ENCODE measurements at places on chromosomes 7 and 10.

DNA sequence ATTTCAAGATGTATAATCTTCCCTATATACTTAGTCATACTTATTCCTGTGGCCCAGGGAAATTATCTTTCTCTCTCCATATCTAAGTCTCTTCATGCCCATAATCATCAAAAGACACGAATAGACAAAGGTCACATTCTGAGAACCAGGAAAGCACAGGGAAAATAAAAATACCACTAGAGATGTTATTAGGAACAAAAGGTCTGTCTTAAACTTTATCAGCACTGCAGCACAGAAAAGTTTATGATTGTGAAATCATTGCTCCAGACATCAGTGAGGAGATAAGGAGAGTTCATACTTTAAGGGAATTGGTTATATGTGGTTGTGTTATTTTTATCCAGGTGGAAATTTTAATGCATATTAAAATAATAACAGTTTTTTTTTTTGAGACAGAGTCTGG, 974.6 kb upstream of the CELF2 start:
- no peak for DNase-seq

- DNase-seq = no peak
Measured at GRCh38 chr10:120609006-120609405, 152.0 kb downstream of the PLPP4 start.

- DNase-seq = peak; percentile 63
Measured at GRCh38 chr10:23439961-23440889, 1.4 kb downstream of the OTUD1 start.

GRCh38 chr7:83468251-83468739, 180.6 kb downstream of the SEMA3E start:
- peak; percentile 52 for DNase-seq

DNA sequence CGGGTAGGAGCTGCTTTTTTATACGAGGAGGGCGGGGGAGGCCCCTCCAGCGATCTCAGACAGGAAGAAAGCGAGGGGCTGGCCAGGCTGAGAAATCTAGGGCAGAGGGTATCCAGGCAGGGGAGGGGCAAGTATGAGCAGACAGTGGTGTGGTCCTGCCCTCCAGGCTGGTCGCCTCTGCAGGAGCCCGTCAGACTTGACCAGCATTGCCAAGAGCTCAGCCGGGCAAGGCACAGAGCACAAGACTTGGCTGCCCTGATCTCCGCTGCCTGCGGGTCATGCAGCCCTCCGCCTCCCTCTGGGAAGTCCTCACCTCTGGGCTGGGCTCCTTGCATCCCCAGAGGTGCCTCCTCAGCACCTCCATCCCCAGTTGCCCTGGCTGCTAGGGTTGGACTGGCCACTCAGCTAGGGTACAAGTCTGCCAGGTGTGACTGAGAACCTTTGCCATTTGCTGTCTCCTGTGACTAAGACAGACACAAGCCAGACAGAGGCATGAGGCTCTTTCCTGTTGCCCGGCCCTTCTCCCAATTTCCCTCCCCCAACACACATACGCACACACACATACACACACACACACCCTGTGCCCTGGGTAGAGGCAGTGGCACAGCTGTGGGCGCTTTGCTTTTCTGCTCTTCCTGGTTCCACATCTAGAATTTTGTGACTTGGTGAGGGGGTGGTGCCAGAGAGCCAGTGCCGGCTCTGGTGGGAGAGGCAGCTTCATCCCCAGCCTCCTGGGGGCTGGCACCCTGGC, 59.1 kb upstream of the PPIF start:
- DNase-seq = no peak

DNA sequence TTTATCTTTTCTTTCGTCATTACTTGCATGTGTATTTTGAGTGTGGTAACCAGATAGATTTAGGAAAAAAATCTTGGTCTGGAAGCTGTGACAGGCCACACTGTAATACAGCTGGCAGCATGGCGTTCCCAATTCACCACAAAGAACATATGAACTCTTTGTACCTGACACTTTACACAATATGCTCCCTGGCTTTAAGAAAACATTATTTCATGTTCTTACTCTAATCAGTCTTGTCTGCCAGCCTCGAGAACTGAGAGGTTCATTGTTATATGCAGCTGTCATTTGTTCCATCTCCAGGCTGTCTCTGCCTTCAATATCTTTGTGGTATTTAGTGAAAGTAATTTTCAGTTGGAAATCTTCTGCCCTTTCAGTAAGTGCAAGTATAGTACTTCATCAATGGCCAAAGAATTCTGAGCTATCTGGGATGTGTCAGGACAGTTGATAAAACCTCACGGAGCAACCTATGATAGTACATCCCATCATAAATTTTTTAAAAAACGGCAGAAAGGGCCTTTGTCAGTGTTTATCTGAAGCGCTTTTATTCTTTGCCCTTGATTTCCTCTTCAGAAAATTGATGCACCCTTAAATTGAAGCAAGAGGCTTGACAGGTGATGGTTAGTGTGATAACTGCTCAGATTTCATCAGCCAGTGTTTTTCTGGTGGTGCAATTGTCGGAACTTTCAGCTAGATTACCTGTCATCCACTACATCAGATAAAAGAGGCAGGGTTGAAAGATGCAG, 146.3 kb upstream of the SP8 start:
- no peak for DNase-seq

DNA sequence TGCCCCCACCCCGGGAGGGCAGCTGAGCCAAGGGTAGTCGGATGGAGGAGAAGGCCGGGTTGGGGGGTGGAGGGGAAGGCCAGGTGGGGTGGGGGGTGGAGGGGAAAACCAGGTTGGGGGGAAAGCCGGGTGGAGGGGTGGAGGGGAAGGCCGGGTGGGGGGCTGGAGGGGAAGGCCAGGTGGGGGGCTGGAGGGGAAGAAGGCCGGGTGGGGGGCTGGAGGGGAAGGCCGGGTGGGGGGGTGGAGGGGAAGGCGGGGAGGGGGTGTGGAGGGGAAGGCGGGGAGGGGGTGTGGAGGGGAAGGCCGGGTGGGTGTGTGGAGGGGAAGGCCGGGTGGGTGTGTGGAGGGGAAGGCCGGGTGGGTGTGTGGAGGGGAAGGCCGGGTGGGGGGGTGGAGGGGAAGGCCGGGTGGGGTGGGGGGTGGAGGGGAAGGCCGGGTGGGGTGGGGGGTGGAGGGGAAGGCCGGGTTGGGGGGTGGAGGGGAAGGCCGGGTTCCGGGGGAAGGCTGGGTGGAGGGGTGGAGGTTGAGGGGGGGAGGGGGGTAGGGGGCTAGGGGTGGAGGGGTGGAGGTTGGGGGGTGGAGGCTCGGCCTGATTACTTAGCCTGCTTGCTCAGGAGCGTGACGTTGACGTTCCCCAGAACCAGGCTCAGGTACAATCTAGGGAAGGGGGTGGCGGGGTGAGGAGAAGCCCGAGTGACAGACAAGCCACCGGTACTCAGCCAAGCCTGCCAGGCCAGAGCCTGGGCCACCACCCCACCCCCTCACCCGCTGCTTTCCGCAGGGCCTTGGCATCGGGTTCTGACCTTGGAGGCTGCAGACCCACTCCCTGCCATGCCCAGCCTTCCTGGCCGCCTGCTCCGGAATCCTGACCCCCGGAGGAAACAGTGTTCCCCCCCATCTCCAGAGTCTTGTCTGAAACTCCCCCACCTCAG, 5.6 kb downstream of the TMEM120A start:
- peak; percentile 40 for DNase-seq

DNA sequence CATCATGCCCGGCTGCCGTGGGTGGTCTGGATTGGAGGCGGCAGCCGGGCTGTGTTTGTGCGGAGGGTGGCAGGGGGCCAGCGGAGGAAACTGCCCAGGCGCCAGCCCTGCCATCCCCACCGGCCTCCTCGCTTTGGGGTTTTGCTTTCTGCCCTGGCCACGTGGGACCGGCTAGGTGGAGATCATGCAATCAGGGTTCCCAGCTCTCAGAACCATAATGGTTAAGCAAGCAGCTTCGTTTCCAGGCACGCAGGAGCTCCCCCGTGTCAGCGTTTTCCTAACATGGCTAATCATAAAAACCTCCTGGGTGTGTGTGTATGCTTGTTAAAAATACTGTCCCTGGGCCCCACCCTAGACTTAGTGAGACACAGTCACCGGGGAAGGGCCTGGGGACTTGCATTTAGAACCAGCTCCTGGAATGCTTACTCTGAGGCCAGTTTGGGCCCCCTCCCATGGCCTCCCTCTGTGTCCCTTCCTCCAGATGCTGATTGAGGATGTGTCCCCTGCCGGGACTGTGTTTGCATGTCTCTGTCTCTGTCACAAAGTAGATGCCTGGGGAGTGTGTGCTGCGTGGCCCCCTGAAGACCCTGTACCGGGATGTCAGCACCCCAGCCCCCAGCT, 119.3 kb downstream of the CUX1 start:
- DNase-seq = no peak

DNA sequence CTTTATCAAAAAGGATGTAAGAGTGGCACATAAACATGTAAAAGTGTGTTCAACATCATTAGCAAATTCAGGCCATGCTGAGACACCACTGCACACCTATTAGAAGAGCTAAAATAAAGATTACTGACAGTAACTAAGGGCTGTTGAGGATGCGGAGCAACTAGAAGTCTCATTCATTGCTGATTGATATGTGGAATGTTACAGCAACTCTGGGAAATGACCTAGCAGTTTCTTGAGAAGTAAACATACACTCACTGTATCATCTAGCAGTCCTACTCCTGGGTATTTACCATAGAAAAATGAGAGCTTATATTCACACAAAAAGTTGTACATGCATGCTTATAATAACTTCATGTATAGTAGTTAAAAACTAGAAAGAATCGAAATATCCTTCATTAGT, 77.3 kb downstream of the CCSER2 start:
- no peak for DNase-seq

DNA sequence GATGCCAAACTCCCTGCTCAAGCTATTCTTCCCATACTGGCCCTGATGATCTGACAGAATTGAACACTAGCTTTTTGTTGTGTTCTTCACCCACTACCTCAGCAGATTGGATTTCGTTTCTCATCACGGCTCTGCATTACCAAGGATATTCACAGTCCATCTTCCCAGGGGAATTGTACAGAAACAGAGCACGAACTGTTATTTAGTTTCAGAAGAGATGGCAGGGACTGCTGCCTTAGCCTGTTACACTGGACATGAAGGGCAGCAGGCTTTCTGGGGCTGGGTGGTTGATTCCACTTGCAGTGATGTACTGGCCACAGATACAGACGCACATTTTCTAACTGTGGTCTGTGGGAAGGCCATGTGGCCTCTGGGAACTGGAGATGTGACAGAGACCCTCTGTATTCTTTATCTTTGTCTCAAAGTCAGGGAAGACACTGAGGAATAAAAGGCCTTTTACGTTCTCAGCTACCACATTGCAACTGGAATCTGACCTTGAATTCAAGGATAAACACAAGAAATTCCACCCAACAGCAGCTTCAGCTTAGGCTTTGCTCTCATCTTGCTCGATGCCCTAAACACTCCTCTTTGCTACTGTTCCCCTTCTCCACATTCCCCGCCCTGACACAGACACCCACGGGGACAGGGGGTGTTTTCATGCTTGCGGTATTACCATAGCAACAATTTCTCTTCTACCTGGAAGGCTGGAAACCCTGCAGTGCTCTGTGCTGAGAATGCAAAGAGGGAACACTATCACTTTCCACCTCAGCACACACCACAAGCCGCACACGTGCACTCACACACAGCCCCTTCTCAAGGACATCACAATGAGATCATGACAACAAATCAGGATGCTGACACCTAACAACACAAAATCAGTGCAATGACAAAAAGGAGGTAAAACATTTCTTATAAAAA, 81.7 kb downstream of the RNF216 start:
- DNase-seq = no peak

GRCh38 chr10:77888356-77888703, 38.2 kb downstream of the DLG5 start:
- no peak for DNase-seq

DNA sequence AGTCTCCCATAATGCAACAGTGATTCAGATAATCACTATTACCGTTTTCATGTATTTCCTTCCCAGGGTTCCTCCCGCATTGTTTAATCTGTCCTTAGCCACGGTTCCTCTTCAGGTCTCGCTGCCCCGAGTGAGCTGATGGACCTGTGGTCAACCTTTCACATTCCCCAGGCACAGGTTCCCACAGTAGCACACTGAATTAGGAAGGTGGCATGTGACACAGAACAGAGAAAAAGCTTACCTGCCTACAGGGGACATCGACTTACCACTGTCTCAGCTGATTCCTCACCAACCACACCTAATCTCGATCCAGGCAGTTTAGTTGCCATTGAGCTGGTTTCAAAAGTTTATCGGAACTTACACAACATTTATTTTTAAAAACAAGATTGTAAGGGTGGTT, 72.2 kb downstream of the MTURN start:
- DNase-seq = no peak

GRCh38 chr10:89242345-89242684, 9.3 kb downstream of the LIPA start:
- DNase-seq = no peak

DNA sequence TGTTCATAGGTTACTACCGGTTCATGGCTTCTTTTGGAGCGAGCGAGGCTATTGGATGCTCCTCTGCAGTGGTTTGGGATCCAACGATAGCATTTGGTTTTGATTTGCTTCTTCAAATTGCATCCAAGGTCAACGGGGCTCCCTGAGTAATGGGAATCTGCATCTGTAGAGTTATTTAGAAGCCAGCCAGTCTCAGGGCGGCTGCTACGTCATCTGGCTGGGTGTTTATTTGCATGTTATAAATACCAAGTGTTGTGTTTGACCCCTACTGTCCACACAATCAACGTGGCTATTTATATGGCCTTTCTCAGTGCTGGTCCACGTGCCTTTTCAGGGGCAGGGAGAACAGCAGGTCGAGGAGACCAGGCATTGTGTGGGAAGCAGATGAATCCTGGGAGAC, 137.7 kb downstream of the PRPF18 start:
- DNase-seq = peak; percentile 65

DNA sequence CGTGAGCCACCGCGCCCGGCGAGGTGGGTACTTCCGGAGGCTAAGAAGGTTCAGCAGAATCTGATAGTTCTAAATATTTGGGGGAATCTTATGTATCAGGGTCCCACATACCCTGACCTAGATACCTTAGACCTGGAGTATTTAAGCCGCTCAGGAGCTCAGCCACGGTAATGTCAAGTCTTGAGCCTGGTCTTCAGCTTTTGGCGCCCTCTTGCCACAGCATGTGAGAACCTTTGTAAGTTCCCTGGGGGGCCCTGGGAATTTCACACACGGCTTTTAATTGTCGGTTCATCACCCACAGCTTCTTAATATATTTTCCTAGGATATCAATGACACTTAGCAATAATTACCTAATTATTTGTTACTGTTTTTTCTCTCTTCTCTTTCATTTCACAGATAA, 324.3 kb upstream of the GALNT17 start:
- DNase-seq = no peak

DNA sequence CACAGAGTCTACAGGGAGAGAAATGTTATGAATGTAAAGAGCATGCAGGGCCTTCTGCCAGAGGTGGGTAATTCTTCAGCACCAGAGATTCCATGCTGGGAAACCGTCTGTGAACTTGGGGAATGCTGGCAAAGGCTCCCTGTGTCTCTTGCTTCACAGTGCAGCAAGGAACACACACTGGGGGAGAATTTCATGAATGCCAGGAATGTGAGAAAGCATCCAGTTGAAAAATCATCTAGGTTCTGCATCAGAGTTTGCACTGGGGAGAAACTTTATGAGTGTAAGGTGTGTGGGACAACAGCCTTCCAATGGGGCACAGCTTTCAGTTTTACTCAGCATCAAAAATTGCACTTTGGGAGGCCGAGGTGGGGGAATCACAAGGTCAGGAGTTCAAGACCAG, 224.3 kb upstream of the IGFBP3 start:
- no peak for DNase-seq

All from right forelimb (tissue), 1 donor.